Stomach (tissue), 19 donors: ENCODE measurements at places on chromosomes 2 and 18. TPM values are rescaled to one million over a fixed set of nuclear protein-coding genes. Genes with fewer than 3 reads are reported as not detected.

Gene ZSWIM2
- total RNA-seq: not detected

Gene ABCG5
- total RNA-seq: not detected

DNA sequence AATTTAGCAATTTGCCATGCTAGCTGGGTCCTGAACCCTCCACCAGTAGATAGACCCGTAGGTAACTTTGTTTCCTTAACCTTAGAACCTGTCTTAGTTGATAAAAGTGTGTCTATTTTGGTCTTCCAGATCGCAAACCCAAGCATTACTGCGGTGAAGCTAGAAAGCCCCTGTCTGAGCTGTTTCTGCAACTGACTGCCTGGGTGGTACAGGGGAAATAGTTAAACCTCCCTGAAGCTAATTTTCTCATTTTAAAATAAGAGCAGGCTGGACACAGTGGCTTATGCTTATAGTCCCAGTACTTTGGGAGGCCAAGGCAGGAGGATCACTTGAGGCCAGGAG, 101.7 kb upstream of the MSH2 start:
- no peaks in the 10 kb centered on the region for H3K36me3 ChIP-seq
- no peaks in the 10 kb centered on the region for H3K27me3 ChIP-seq
- H3K4me1 ChIP-seq: no peaks in the 10 kb centered on the region
- H3K4me3 ChIP-seq: no peak overlapping the region

Gene SYT4
- 6.6 TPM for total RNA-seq

- no peaks in the 10 kb centered on the region for H3K27me3 ChIP-seq
- no peak for DNase-seq
- H3K27ac ChIP-seq: no peak overlapping the region
- H3K36me3 ChIP-seq: no peaks in the 10 kb centered on the region
- no peak overlapping the region for H3K4me3 ChIP-seq
Observed at GRCh38 chr2:18754286-18754685, 164.9 kb upstream of the NT5C1B start.

- peaks cover 7% of the 10 kb centered on the region for H3K4me1 ChIP-seq
- H3K36me3 ChIP-seq: no peaks in the 10 kb centered on the region
- no peak for DNase-seq
- no peaks in the 10 kb centered on the region for H3K27me3 ChIP-seq
Observed at GRCh38 chr2:160635488-160635887, 141.9 kb upstream of the RBMS1 start.

Gene PDE11A
- total RNA-seq: 0.87 TPM

DNA sequence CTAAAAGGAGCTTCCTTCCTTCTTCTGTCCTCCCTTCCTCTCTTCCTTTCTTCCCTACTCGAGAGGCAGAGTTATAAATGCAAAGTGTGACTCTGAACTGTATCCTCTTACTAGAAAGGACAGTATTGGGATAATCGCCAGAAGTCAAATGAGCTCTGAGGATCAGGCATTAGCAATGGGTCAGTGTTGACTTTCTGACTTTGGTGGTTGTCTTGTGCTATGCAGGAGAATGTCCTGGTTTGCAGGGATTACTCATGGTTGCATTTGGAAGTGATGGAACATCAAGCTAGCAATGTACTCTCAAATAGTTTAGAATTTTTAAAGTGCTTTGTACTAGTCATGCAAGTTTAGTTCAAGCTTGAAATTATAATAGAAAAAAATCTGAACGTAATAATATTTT, 115.6 kb downstream of the TXNL1 start:
- DNase-seq: no peak
- no peaks in the 10 kb centered on the region for H3K36me3 ChIP-seq
- no peak overlapping the region for H3K4me3 ChIP-seq
- H3K27me3 ChIP-seq: no peaks in the 10 kb centered on the region
- no peak overlapping the region for H3K27ac ChIP-seq

Gene ZBTB7C
- 15.2 TPM for total RNA-seq

Gene GPR35
- 21.9 TPM for total RNA-seq

- DNase-seq: no peak
- no peaks in the 10 kb centered on the region for H3K27me3 ChIP-seq
- H3K4me3 ChIP-seq: no peak overlapping the region
- H3K36me3 ChIP-seq: peaks cover 3% of the 10 kb centered on the region
- H3K4me1 ChIP-seq: peaks cover 12% of the 10 kb centered on the region
Observed at GRCh38 chr2:215401896-215402379, 33.9 kb downstream of the FN1 start.

DNA sequence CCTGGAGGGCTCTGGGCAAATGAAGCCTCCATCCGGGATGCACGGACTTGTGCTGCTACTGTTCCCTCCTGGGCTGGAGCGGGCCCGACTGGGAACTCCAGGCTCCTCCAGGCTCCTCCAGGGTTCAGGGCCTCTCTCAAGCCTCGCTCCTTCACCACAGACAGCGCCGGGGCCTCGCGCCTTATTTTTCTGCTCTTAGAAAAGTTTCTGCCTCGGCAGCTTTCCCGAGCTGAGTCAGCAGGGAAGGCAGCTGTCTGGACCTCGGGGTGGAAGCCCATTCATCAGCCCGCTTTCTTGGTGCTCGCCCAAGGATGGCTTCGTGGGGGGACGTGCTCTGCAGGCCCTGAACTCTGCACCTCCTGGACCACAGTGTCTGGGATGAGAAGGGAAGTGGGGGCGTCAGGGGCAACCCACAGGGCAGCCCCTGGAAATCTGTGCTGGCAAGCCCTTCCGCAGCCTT, 12.9 kb upstream of the TEX51 start:
- peaks cover 10% of the 10 kb centered on the region for H3K27me3 ChIP-seq
- H3K27ac ChIP-seq: no peak overlapping the region
- no peak for DNase-seq
- H3K4me3 ChIP-seq: peak overlapping the region; percentile 35
- H3K36me3 ChIP-seq: no peaks in the 10 kb centered on the region
- H3K4me1 ChIP-seq: peaks cover 14% of the 10 kb centered on the region

DNA sequence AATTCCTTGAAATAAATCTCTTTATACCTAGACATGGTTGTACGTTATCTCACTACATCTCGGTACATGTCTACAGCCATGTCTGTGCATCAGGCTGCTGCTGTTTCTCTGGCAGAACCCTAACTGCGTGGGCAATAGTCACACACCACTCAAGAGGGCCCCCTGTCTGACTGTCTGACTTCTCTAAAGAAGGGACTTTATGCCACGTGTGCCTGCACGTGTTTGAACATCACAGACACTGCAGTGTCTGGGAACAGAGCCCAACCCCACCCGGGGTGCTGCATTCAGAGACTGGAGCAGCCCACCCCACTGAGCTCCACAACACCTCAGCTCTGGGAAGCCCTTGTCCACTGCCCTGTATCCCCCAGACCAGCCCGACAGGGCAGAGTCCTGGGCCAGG, 55.0 kb downstream of the KIF1A start:
- H3K27ac ChIP-seq: no peak overlapping the region
- no peaks in the 10 kb centered on the region for H3K4me1 ChIP-seq
- no peak overlapping the region for H3K4me3 ChIP-seq
- no peak for DNase-seq

DNA sequence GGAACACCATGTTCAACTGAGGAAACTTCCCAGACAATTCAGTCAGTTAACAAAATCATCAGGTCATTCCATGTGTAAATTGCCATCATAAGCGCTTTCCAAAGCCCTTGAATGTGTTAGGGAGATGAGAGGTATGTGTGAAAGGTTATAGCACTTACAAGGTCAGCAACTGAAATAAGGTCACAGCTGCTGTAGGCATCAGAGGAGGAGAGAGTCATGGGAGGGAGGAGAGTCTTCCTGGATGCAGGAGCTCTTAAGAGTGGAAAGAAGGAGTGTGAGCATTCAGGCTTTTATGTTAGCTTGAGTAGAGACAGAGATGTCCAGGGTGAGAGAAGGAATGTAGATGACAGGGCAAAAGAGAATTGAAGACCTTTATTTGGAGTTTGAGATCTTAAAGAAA, 67.0 kb downstream of the CAB39 start:
- no peak overlapping the region for H3K4me3 ChIP-seq
- DNase-seq: no peak
- H3K4me1 ChIP-seq: peaks cover 84% of the 10 kb centered on the region

DNA sequence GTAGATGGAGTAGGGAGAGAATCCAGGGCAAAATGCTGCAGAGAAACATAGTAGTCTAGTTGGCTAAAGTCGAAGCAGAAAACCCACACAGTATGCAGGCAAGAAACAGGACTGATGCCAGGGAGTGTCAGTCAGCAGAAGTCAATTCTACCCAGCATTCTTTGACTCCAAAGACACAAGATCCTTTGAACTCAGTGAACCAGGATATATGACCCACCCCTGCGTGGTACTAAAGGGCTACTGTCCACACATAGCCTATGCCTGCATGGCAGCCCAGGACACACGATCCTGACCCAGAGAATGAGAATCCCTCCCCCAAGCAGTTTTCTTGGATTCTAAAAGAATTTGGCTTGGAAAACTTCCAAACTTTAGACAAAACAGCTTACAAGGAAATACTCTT, 42.5 kb downstream of the ALK start:
- no peak overlapping the region for H3K27ac ChIP-seq
- no peaks in the 10 kb centered on the region for H3K4me1 ChIP-seq
- no peak overlapping the region for H3K4me3 ChIP-seq
- no peaks in the 10 kb centered on the region for H3K36me3 ChIP-seq
- peaks cover 11% of the 10 kb centered on the region for H3K27me3 ChIP-seq

Gene SKOR2
- total RNA-seq: not detected

Gene ANKMY1
- 79.4 TPM for total RNA-seq
